ENCODE measurements at places on chromosomes 5 and 9.

GRCh38 chr5:41736641-41737040, 133.6 kb downstream of the OXCT1 start:
- DNase-seq: no peak

GRCh38 chr5:36423578-36424307, 122.0 kb upstream of the RANBP3L start:
- DNase-seq: no peak

- DNase-seq: no peak
Measured at GRCh38 chr5:135422419-135422818, 23.4 kb upstream of the MACROH2A1 start.

DNA sequence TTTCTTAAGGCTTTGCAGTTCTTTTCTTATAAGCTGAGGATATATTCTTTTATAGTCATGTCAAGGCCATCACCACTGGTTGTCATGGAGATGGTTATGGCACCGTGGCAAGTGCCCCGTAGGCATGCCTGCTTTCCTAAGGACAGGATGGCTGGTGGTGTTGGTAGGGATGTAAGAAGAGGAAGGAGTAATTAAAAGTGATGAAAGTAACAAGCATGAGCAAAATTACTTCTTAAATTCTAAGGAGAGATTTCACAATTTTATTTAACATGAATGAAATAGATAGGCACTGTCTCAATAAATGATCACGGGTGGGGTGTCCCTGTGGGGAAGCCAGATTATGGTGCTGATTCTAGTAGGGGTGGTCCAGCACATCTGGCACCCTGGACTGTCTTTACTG, 290.2 kb upstream of the KLF4 start:
- DNase-seq: no peak

- DNase-seq: no peak
Measured at GRCh38 chr5:77180167-77181081, 30.1 kb upstream of the PDE8B start.

DNA sequence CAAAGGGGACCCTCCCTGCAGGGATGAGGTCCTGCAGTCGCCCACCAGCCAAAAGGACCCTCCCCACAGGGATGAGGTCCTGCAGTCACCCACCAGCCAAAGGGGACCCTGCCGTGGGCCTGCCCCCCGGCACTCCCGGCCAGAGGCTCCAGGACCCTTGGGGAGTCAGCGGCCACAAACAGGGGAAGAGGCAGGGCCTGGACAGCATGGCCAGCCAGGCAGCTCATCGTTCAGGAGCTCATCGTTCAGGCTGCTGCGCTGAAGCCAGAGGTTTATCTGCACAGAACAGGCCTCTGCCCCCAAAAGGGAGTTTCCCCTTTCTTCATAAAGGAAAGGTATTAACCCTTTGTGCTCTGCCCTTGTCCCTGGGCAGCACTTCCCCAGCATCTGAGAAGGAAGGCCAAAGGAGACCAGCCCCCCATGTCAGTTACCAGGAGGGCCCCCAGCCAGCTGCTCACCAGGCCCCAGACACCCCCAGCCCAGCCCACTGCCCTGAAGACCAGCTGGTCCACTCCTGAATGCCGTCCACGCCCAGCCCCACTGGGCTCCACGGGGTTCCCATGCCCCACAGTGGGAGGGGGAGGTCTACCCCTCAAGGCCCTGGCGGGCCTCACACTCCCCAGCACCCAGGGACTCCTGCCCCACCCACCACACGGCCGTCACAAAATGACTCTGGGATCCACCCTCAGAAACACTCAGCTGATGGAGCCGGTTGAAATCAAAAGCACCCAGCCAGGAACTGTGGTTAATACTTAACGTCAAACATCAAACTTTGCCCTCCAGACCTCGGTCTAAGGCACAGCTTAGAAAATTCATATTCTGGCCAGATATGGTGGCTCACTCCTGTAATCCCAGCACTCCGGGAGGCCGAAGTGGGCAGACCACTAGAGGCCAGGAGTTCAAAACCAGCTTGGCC, 6.3 kb downstream of the SLC12A7 start:
- peak; percentile 75 for DNase-seq

DNA sequence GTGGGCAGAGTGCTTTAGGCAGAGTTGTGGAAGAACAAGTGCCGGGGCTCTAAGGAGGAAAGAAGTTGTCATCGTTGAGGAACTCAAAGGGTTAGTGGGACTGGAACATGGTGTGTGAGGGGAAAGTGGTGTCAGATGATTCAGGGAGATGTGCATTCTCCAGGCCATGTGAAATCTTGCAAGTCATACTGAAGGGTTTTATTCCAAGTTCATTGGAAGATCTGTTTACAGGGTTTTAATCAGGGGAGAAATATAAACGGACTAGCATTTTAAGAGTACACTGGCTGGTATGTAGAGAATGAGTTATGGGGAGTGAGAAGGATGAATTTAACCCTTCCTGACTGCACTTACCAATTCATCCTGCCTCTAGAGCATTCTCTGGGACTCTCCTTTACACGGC, 49.3 kb downstream of the NR2F1 start:
- DNase-seq: no peak

- DNase-seq: no peak
Measured at GRCh38 chr9:35599763-35600604, 5.1 kb upstream of the TESK1 start.

- DNase-seq: peak; percentile 71
Measured at GRCh38 chr5:170297589-170298462, at the start of gene LCP2. Gene LCP2, minus strand, starts transcription at chr5:170297777. Its CDS starts 166 bp downstream, at chr5:170297611.

DNA sequence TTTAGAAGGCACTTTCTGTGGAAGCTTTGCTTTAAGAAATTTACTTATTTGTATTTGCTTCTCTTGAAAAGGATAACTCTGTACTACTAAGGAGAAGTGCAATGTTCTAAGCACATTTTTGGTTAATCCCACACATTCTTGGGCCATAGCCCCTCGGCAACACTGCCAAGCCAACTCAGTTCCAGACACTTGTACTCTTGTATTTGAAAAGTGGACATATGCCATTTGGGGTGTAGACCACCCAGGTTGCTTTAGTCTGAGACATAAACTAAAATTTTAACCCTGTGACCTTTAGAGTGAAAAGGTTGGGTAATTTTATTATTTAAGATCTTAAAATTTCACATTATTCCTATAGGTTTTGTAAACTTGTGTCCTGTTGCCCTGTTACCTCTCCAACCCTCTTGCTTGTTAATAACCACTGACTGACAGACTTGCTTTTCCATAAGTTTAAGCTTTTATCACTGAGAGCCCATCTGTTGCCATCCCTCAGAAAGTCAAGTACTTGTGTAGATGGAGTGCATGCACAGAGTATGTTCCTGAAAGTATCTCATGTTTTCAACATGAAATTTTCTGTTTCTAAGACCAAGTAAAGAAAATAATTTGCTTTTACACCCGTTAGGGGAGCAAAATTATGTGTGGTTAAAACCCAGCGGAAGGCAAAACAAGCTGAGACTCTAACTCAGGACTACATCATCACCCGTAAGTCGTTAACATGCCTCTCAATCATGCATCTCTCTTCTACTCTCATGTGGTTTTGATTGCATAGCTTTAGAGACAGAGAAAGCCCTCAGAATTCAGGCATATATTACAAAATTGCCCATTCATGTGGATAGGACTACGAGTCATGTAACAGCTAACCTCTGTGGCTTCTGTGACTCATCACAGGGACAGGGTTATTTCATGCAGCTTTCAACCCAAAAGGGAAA, 117.3 kb downstream of the GDNF start:
- DNase-seq: no peak

- DNase-seq: no peak
Measured at GRCh38 chr9:4936823-4937222, 48.2 kb upstream of the JAK2 start.

GRCh38 chr5:125176005-125176390, 429.6 kb upstream of the ZNF608 start:
- no peak for DNase-seq

GRCh38 chr9:97740848-97741821, 44.0 kb upstream of the XPA start:
- no peak for DNase-seq

DNA sequence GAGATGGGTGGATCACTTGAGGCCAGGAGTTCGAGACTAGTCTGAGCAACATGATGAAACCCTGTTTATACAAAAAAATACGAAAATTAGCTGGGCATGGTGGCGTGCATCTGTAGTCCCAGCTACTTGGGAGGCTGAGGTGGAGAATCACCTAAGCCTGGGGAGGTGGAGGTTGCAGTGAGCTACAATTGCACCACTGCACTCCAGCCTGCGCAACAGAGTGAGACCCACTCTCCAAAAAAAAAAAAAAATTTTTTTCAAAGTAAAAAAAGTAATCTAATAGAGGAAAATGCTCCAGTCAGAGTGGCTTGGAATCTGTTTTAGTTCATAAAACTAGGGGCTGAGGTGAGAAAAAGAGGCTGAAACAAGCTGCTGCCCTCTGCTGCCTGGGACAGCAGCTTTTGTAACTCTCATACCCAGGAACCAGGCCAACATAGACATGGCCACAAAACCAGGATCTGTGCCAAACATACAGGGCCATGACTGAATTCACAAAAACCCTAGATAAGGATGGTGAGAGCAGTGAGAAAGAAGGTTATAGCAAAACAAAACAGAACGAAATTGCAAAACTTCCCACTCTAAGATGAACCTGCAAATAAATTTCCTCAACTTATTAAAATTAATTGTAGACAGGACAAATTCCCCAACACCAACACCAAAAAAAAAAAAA, 13.1 kb upstream of the DCAF12 start:
- no peak for DNase-seq

DNA sequence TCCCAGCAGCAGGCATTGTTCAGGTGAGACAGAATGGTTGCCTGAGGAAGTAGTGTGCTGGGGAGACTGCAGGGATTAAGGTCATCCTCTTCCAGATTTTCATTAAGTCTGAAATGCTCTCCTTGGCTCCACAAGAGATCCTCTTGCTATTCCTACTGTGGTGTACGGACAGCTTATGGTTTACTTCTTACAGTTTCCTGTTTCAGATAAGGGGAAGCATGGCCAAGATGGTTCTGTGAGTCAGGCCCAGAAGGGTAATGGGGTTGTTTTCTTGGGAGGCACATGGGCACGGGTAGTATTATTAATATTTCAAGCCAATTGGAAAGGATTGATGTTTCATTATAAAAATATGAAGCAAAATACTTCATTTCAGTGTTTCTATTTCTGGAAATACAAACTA, 42.9 kb downstream of the GLRX start:
- no peak for DNase-seq

DNA sequence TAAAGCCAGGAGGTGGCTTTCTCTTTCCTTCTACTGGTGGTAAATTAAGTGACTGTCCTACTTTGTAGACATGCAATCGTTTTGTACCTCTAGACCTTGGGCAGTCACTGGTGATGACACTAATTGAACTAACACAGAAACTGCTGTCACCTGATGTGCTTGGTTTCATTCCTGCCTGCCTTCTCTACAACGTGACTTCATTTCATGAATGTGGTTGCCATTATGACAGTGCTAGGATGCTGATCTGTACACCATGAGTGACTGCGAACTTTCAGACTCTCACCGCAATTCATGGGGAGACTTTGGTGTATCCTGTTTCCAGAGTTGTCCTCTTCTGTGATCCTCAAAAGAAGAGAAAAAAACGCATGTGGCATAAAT, 47.5 kb downstream of the UBE2QL1 start:
- DNase-seq: no peak

GRCh38 chr5:57210633-57211032, 36.8 kb downstream of the GPBP1 start:
- no peak for DNase-seq

- DNase-seq: peak; percentile 23
Measured at GRCh38 chr9:87554976-87555375, 57.3 kb downstream of the DAPK1 start.

DNA sequence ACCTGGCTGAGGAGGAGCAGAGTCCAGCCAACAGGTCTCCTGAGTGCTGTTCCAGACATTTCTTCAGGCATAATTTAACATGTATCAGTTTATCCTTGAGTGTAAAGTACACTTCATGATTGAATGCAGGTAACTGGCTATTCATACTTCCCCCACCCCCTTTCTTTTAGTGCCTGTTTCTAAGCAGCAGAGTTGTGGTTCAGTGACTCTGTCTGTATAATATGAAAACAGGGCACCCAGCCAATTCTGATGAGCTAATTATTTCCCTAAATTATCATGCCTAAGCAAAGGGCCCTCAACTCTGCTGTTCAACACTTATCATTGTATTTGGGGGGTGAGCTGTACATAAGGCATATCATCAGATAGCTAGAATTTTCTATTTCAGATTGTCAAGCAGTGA, 51.9 kb upstream of the ZSWIM6 start:
- DNase-seq: no peak

GRCh38 chr9:118975736-118976135, 393.5 kb downstream of the BRINP1 start:
- no peak for DNase-seq

DNA sequence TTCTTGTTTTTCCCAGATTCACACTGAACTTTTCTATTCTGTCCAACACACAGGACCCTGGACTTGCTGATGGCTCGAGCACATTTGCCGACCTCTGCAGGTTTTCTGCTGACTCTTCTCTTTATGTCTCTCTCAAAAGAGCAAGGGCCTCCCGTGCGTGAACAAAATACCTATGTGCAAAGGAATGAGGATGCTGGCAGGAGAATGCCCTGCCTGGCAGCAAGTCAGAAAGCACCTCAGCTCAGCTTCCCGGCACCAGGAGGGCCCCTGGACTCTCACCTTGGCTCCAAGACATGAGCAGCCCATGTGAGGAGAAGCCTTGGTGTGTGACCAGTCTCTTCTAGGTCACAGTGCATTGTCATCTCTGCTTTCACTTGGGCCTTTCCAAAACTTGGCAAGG, 36.1 kb downstream of the PAPPA start:
- no peak for DNase-seq

DNA sequence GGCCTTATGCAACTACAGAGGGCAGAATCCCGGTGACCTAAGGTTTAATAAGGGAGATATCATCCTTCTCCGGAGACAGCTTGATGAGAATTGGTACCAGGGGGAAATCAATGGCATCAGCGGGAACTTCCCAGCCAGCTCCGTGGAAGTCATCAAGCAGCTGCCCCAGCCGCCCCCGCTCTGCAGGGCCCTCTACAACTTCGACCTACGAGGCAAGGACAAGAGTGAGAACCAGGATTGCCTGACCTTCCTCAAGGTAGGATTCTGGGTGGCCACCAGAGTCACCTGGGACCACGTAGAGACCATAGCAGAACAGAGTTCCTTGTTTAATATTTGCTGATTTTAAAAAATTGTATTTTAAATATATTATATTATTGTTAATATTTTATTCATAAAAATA, 63.7 kb downstream of the SH3RF2 start:
- DNase-seq: no peak

DNA sequence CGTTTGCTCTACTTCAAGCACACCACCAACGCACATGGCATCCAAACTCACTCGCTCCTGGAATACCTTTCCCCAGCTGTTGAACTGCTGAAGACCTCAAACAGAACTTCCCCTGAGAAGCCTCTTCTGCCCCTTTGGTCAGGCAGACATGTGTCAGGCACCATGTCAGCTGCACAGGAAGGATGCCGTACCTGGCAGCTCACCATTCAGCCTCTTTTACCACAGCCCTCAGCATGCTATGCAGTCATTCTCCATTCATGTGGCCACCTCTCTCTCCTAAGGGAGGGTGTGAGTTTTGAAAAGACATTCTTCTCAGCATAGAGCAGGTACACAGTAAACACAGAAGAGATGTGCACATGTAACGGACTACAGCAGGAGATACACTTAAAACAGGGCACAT, 14.2 kb downstream of the IL4 start:
- DNase-seq: no peak

- no peak for DNase-seq
Measured at GRCh38 chr9:33472171-33472880, 1.4 kb downstream of the NOL6 start.
